ENCODE measurements at places on chromosomes 4 and X.

GRCh38 chr4:96729641-96730040, 889.7 kb downstream of the PDHA2 start:
- no peak for DNase-seq

DNA sequence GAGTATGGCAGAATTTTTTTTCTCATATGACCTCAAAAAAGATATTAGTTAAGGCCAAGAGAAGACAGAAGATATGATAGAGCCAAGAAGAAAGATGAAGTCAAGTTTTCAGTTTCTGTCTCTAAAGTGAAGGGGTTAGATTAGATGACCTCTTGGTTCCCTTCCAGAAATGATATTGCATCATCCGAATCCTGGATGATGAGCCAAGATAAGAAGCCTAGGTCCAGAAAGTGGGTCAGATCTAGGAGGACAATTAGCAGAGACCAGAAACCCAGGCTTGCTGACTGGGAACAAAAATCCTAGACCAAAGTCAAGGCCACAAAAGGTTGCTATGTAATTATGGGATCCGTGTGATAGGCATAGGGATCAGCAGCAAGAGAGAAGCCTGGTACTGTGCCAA, 20.2 kb downstream of the SATL1 start:
- DNase-seq: no peak

- no peak for DNase-seq
Observed at GRCh38 chr4:81667539-81667938, 195.8 kb upstream of the RASGEF1B start.

DNA sequence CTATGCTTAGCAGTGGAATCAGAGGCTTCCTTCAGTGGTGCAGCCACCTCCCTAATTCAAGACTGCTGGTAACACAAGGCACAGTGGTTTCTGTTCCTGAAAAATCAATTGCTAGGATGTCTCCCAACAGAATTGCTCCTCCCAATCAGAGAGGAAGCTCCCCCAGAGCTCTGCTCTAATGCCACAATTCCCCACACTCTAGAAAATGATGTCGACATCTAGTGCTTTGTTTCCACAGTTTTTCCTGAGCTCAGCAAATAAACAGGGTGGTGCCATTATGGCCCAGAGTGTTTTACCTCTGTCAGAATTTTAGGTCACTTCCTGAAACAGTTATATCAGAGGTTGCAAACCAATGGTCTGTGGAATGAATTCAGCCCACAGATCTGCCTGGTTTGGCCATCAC, 24.7 kb downstream of the TAB3 start:
- no peak for DNase-seq

DNA sequence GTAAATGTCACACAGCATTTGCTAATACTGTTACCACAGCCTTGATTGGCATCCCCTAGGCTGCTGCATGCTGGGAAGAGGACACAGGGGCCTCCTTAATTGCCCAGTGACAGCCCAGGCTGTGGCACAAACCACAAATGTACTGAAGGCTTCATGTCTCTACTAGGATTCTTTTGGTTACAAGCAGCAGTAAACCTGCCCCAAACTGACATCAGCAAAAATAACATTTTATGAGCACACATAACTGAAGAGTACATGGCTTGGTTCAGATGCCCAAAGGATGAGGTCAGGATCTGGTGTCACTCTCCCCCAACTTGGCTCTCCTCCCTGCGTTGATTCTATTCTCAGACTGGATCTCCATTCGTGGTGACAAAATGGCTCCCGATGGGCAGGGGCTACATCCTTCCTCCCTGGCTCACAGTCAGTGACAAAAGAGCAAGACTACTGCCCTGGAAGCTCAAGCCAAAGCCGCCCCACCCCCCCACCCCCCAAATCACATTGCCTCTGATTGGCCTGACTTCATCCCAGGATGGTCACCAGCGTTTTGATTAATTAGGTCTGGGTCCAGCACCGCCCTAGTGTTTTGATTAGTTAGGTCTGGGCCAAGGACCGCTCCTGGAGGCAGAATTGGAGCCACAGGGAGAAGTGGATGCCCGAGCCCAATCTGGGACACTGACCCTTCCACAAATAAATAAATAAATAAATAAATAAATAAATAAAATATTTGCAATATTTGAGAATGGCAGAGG, 180.5 kb upstream of the RBPJ start:
- DNase-seq: no peak

GRCh38 chr4:150997141-150997540, 17.9 kb downstream of the LRBA start:
- no peak for DNase-seq

DNA sequence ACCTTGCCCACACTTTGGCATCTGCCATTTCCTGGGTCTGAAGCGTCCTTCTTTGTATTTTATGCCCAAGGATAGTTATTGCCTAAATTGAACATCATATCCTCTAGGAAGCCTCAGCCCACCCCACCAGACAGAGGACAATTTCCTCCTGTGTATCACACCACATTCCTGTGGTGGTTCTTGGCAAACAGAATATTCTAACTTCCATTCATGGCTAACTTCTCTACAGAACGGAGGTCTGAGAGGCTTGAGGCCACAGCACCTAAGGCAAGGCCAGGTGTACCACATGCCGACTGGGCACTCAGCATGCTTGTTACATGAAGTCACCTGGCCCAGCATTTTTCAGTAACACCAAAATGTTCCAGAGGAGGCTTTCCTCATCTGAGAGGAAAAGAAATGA, 42.4 kb downstream of the CD99L2 start:
- no peak for DNase-seq

- no peak for DNase-seq
Observed at GRCh38 chr4:16588651-16589050, 309.8 kb downstream of the LDB2 start.

DNA sequence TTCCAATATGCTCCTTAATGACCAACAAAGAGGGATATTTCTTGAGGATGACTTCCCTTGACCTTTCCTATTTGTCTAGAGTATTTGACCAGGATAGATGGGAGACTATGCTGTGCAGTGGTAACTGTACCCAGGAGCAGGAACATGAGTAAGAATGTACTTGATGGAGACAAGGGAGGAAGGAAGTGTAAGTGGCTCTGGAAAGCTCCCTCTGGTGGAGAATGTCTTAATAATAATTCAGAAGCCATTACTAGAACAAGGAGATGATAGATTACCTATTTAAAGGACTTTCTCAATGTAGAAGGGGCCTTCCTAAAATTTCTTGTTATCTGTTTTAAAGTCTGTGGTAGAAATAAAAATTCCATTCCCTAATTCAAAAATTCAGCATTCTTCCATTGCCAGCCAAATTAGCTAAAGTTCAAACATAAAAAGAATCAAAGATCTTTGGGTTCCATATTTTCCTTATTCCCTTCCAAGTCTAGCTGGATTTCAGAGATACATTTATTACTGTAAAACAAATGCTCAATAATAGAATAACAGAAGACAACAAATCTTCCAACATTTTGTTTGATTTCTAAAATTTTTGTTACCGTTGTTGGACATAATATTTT, 83.8 kb downstream of the GRID2 start:
- no peak for DNase-seq

GRCh38 chrX:39720945-39721344, 376.8 kb downstream of the BCOR start:
- DNase-seq: no peak

DNA sequence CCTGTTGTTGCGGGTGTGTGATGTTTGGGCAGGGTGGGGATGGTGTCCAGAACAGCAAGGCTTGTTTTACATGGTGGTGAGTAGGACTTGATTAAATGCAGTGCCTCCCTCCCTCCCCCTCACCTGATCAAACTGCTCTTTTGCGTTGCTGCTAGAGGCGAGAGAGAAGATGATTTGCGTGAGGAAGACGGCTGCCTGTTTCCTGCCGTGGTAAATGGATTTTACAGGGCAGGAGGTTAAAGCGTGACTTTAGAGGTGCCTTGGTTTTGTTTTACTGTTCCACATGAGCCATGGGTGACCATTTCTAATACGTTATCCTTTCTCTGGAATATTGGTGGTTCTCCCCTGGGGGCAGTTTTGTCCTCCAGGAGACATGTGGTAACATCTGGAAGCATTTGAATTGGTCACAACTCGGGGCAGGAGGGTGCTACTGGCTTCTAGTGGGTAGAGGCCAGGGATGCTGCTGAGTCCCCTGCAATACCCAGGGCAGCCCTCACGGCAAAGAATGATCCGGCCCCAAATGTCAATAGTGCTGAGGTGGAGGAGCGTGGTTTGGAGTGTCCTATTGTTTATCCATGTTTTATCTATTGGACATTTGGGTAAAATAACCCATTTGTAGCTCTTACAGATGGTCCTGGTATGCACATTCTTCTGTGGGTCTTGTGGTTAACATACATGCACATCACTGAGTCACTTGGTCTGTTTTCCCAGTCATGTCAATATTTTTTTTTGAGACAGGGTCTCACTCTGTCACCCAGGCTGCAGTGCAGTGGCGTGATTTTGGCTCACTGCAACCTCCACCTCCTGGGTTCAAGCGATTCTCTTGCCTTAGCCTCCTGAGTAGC, 73.7 kb downstream of the SHROOM2 start:
- no peak for DNase-seq

GRCh38 chrX:24494647-24495075, 29.6 kb downstream of the PDK3 start:
- no peak for DNase-seq

DNA sequence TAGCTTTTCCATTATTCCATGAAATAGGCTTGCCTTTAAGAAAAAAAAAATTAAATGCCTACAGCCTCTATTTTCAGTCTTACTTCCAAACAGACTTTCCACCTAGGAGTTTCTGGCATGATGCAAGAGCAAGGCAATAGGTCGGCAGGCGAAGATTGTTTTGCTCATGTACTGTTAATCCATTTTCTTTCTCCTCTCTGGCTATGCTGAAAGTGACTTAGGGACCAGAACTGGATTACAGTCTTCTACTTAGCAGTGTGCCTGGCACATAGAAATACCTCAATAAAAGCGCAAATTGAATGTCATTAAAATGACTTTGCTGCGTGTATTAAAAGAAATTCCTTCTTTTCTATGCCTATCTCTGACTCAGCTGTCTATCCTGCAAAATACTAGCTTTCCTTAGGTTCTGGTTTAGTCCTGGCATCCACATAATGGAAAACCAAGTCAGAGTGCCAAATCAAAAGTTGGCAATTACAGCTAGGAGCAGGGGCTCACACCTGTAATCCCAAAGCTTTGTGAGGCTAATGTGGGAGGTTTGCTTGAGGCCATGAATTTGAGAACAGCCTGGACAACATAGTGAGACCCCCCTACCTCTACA, 51.9 kb downstream of the CC2D2A start:
- no peak for DNase-seq

GRCh38 chr4:48193096-48193836, 59.2 kb upstream of the TXK start:
- DNase-seq: no peak

DNA sequence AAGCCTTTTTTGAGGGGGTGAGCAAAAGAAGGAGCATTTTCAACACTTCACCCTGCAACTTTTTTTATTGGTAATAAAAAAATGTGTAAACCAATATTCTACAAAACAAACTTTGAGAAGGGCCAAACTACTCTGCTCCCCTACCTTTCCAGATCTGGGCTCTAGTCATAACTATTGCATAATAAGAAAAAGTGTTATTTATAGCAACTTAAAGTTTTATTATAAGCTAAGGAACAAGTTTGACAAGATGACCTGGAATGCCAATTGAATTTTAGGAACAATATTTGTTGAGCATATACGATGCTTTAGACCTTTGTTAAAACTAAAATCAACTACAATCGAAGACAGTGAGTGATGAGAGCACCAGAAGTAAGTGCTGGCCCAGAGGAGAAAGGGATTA, 409.6 kb downstream of the IL15 start:
- DNase-seq: no peak

Data from activated T-helper 9 cell treated with anti-CD3 and anti-CD28 coated beads, Interleukin-2, amount 50 U/mL, for 16 hours (primary cell).